ENCODE measurements at places on chromosomes 16 and 17. TPM values are rescaled to one million over a fixed set of nuclear protein-coding genes. Genes with fewer than 3 reads are reported as not detected.
A peak's percentile ranks its signal among the peaks of the same experiment; 100 is the strongest.

Gene TBC1D26
- total RNA-seq = not detected

Gene ADGRG1
- total RNA-seq = 1.3 TPM

Gene VAT1L
- total RNA-seq = not detected

Gene NPIPB9
- total RNA-seq = not detected

Gene KRTAP2-3
- total RNA-seq = 0.80 TPM

DNA sequence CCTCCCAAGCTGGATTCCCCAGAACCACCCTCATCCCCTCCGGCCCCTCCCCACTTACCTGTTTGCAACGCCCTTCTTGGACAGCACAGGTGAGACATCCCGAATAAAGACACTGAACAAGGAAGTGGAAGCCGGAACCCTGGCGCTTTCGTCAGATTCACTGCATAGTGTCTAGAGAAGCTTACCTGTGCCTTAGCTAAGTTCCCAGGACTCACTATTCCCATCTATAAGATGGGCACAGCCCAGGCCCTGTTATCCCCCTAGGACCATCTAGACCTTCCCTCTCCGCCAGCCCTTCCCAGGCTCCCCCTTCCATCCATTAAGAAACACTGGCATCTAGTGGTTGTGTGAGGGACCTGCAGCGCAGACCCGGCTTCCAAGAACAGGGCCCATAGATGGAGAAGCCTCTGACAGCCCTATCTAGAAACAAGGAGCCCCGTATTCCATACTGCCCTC lies 26.9 kb upstream of the RPL38 start:
- peak; percentile 55 for DNase-seq

GRCh38 chr16:69930117-69930776 lies 20.9 kb upstream of the CLEC18A start:
- peak; percentile 58 for DNase-seq

- peak; percentile 38 for DNase-seq
Observed at GRCh38 chr17:2259769-2260536, 43.6 kb downstream of the SMG6 start.

DNA sequence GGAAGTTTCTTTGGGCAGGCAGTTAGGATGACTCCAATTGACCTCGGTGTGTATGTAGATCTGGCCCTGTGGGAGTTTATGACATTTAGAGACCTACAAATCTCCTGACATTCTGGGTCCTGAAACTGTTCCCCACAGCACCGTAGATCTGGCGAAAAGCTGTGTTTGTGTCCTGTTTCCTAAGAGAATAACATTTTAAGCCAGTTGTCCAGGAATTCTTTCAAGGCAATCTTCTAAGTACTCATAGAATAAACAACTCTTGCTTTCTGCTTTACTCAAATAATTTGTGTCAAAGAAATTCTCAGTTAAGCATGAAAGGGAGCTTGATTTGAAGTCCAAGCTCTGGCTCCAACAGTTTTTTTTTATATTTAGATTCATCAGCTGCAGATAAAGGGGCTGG lies 78.5 kb upstream of the ELAC2 start:
- no peak for DNase-seq

DNA sequence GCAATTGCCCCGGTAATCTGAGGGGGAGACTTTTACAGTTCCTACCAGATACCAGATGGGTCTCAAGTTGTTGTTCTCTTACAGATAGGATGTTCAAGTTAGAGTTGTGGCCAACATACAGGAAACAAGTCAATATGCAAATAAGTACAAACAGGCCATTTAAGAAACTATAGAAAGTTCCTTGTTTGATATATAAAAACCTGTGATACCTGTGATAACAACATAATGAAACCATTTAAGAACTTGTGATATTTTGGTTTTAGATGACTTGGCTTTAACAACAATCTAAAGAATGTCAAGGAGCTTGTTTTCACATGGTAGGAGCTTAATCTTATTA lies 16.8 kb downstream of the CDR2 start:
- no peak for DNase-seq

- no peak for DNase-seq
Observed at GRCh38 chr16:28261942-28262341, 30.4 kb upstream of the SBK1 start.
